NT2/D1 (cell line): ENCODE measurements at places on chromosomes 7 and 10.

- no peak for DNase-seq
Observed at GRCh38 chr7:115672024-115672423, 358.5 kb downstream of the TFEC start.

DNA sequence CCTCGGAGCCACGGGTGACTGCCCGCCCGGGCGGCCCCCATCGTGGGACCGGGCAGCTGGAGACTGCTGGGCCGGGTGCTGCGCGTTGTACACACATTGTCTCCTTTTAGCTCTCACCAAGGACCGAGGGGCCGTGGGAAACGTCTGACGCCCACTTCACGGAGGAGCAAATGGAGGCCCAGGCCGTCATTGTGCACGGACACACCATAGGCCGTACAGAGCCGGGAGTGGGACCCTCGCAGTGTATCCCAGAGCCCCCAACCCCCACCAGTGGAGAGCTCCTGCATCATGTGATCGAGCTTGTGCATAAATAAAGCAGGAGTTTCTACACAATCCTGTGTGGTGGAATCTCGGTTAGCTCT is 722 bp downstream of the DENND10 start:
- DNase-seq, result no peak

DNA sequence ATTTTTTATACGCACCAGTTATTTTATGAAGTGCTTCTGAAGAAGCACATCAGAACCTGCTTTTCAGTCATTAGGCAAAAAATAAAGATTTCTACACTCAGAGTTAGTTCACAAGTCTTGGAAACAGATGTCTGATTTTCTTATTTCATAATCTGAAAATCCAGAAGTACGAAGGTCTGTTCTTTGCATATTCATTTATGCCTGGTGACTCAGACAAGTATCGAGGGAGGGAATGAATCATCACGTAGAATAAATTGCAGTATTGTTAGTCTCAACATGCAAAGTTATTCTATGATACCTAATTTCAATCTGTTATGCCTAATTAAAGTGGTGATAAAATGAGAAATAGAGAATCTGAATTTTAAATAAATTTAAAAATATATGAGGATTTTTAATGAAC is 113.6 kb upstream of the SEM1 start:
- DNase-seq, result no peak

GRCh38 chr7:130515315-130516040 is 23.6 kb downstream of the MEST start:
- DNase-seq, result no peak

DNA sequence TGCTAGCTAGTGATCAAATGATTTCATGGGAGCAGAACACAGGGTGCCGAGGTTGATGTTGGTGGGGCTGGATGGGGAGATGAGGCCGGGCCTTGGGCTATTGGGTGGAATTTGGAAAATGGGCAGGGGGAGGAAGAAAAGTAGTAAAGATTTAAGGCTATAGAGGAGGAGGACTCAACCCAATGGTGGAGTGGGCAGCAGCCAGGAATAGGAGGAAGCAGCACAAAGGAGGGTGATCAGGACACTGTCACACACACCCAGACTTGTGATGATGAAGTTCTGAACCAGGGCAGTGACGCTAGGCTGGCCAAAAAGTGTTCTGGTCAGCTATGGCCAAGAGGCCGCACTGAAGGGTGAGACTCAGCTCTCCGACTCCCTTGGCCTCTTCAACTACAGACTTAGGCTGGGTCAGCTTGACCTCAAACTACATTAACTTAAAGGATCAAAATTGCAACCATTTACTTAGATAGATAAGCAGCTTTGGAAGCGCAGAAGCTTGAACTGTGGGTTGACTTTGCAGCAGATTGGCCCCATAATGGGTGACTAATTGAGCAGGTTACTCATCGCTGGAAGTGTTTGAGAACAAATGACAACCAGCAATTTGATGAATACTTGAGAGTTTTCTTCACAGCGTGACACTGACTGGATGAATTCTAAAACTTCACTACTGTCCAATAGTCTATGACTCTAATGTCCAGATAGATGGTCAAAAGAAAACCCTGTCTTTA is 29.4 kb upstream of the GPR26 start:
- no peak for DNase-seq

DNA sequence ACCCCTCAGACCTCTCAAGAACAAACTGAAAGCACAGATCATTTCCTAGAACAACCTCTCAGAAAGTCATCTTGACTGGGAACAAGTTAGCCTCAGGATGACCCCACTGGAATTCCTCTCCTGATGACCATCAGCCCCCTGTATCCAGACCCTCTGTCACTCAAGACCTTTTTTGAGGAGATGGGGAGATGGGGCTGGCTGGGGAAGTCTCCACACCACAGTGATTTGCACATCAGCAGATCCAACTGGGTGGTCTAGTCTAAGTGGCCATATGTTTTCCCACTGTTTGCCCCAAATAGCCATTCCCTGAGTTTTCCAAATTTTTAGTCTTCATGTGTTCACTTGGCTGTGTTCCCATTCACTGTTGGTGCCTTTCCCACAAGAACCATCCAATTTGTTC is 452.4 kb upstream of the NPVF start:
- DNase-seq, result no peak

- DNase-seq, result no peak
Observed at GRCh38 chr10:57785068-57785467, 482.6 kb downstream of the IPMK start.

DNA sequence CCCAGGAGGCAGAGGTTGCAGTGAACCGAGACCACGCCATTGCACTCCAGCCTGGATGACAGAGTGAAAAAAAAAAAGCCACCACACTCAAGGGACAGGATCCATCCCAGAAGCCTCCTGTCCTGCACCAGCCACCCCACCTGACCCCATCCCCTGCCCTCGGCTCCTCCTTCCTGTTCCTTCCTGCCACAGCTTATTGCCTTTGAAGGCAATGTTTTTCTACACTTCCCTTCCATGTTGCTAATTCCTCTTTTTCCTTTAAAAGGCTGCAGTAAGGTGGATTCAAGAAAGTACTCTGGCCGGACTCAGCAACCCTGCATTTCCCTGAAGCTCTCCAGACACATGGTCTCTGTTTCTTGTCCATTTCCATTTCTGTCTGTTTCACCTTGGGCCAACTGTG is 80.9 kb downstream of the FAM171A1 start:
- DNase-seq, result no peak

GRCh38 chr10:30029164-30029871 is 30.1 kb downstream of the JCAD start:
- no peak for DNase-seq

DNA sequence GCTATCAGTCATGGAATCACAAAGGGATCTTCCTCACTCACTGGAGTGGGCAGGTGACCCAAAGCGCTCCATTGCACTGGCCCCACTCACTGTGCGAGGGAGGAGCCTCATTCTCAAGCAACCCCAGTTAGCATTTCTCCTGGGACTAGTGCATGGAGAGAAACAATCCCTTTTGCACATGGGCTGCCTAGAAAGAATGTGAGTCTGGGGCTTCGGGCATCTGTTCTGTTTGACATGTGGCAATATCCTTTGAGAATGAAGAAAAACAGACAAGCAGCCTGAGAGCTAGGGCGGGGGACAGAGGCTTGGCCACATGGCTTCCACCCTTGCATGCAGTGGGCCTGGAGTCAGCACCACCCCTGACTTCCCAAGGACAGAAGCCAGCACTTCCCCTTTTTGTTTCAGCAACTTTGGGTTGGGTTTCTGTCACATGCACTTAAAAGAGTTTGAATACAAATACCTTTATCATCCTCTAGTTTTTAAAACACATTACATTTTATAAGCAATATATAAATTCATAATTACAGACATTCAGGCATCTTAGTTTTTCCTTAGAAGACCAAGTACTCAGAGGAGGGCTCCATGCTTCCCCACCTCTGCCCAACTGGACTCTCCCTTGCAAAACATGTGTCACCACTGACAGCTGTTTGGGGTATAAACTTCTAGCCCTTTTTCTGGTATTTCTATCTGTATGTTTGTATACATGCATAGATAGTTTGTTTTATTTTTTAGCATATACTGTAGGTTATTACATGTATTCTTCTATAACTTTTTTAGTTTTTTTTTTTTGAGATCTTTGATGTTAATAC is 73.8 kb downstream of the RBM20 start:
- DNase-seq, result no peak

- DNase-seq, result no peak
Observed at GRCh38 chr7:39056153-39056552, 78.4 kb downstream of the POU6F2 start.
